ENCODE measurements at places on chromosomes 4 and X. TPM values are rescaled to one million over a fixed set of nuclear protein-coding genes. Genes with fewer than 3 reads are reported as not detected.

The ABCG2 gene
- 15.7 TPM for total RNA-seq

The MSANTD1 gene
- 1.4 TPM for total RNA-seq

The CFAP47 gene
- total RNA-seq = 21.0 TPM

The ZNF185 gene
- total RNA-seq = 14.7 TPM

The NCAPG gene
- total RNA-seq = 6.0 TPM

GRCh38 chr4:100268789-100269188 is 78.5 kb upstream of the DDIT4L start:
- H3K27me3 ChIP-seq = no peaks in the 10 kb centered on the region
- no peak overlapping the region for H3K4me3 ChIP-seq
- H3K4me1 ChIP-seq = no peaks in the 10 kb centered on the region
- no peaks in the 10 kb centered on the region for H3K36me3 ChIP-seq
- H3K27ac ChIP-seq = no peak overlapping the region

DNA sequence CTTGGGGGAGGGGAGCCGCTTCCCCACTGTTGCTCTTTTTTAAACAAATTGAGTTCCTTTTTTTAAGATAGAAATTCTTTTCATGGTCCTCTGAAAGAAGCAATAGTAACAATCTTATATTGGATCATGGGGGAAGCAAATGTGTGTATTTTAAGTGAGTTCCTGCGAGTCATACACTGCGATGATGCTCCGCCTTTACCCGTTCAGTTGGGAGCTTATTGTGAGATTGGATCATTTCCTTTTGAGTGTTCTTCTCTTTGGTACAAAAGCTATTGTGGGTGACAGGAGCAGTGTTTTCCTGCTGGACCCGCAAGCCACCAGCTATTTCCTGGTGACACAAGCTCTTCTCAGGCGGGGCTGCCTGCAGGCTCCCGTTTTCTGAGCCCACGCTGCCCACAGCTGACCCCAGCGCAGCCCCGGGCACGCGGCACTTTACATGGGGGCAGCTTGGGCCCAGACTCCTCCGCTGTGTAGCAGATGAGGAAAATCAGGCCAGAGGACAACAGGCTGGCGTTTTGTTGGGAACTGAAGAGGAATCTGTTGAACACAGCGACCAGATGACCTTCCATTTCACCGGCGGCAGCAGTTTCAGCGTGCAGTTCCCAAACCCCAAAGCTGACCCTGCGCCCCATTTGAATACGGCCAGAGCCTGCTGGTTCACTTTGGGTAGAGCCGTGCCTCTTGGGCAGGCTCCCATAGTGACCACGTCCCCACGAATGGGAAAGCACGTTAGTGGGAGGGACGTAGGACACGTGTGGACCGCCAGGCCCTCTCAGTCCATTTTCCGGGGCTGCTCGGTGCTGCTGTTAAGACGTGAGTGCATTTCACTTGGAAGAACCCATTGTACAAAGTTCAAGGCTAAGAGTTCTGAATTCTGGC is 12.2 kb downstream of the TADA2B start:
- no peaks in the 10 kb centered on the region for H3K27me3 ChIP-seq
- no peaks in the 10 kb centered on the region for H3K4me1 ChIP-seq
- DNase-seq = no peak
- H3K27ac ChIP-seq = no peak overlapping the region
- no peak overlapping the region for H3K4me3 ChIP-seq
- peaks cover 22% of the 10 kb centered on the region for H3K36me3 ChIP-seq
